ENCODE measurements at places on chromosomes 16 and 17.

GRCh38 chr17:36900160-36900512 lies 37.1 kb upstream of the LHX1 start:
- no peak for DNase-seq

DNA sequence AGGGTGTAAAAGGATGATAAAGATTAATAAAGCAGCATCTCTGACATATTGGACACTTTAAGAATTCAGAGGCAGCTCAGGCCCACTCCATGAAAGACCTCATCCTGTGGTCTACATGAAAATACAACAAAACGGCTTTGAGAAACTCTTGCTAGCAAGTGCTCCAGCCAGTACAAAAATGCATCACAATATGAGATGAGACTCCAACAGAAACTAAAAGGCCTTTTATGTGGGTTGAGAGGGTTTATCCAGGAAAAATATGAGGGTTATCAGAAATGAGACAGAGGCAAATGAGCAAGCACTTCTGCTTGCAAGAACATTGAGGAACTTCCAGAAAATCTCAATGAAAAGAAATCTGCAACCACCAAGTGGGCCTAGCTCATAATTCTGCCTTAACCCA lies 65.7 kb downstream of the LITAF start:
- DNase-seq = no peak

DNA sequence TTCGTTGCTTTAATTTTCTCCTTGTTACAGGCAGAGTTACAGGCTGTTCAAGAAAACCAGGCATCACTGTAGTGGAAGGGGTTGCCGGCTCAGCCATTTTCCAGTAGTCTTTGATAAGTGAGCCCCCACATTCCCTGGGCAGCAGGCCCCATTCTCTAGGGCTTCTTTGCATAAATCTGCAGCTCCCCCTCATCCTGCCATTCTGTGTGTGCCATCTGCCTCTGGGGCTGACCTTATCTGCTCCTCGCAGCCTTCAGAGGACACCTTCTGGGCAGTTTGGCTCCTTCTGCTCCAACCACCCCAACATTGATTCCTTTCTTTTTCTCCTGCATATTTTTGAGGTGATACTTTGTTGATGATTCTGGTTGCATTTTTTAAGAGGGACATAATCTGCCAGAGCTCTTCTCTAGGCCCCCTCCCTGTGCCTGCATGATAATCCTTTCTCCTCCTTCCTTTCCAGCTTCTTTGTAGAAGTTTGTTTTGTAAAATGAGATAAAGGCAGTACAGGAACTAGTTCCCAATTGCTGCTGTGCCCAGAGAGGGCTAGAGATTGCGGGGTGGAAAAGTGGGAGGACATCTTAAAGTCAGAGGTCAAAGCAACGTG lies 17.1 kb downstream of the RND2 start:
- DNase-seq = no peak

GRCh38 chr16:50274326-50275097 lies 8.2 kb downstream of the ADCY7 start:
- DNase-seq = no peak

- DNase-seq = no peak
These were observed 242.4 kb upstream of the SALL1 start for GRCh38 chr16:51393381-51394005.

GRCh38 chr16:10282367-10282766 lies 100.1 kb upstream of the GRIN2A start:
- no peak for DNase-seq

GRCh38 chr16:88649924-88650748 lies 717 bp downstream of the CYBA start:
- DNase-seq = no peak

- no peak for DNase-seq
These were observed 314.5 kb downstream of the SEC14L1 start for GRCh38 chr17:77455111-77455890.

GRCh38 chr16:3907586-3907985 lies 27.1 kb upstream of the CREBBP start:
- DNase-seq = no peak

- peak; percentile 35 for DNase-seq
These were observed 21.7 kb downstream of the SLC25A10 start for GRCh38 chr17:81733507-81734404.

- no peak for DNase-seq
These were observed 37.8 kb upstream of the ADGRG1 start for GRCh38 chr16:57590654-57591085.

DNA sequence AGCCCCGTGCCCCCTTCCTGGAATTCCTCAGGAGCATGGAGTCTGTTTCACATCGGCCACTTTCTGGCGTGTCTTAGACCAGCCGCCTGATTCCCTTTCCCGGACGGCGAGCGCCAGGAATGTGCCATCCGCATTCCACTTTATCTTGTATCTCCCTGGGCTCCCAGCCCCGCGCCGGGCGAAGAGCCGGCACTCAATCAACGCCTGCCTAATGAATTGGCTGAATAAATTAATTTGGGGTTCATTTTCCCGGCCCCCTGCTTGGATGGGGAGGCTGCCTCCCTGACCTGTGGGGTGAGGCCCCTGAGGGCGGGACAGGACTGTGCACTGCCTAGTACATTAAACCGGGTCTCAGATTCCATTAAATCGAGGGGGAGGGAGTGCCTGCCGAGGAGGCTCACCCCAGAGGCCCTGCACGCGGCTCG lies 282.3 kb upstream of the TNRC6C start:
- no peak for DNase-seq

DNA sequence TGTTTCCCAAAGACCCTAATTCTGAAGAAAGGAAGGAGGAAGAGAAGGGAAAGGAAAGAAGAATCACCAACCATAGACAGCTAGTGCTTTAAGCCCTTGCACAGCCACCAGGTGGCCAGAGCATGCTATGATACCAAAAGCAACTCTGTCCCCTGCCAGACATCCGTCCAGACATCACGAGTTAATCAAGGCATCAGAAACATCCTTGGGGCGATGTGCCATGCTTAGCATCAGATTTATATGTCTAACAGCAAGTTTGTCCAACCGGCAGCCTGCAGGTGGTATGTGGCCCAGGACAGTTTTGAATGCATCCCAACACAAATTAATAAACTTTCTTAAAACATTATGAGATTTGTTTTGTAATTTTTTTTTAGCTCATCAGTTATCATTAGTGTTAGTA lies 2.9 kb upstream of the CRYBA1 start:
- DNase-seq = no peak

DNA sequence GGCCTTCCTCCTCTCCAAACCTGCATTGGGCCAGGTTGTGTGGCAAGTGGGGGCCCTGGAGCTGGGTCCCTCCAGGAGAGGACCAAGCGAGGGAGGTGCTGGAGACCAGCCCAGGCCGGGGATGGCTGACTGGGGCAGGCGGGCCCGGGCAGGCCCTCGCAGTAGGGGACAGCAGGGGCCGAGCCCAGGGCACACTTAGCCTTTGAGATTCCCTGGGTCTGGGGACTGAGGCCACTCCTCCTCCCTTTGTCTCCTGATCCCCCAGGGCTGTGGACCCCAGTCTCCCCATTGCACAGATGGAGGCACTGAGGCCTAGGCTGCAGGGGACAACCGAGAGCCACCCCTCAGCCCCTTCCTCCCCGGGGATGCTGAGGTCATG lies 5.2 kb downstream of the FOXJ1 start:
- DNase-seq = no peak

DNA sequence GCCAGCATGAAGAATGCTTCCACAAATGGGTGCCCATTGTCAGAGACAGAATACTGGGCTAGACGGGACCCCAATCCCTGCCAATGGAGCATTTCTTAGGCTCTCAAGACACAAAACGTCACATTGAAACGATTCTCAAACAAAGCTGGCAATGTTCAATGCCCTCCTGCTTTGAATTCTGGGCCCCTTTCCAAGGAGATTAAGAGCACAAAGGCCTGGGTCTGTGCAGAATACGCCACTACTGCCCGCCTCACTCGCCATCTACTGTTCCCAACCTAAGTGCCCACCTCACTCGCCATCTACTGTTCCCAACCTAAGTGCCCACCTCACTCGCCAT lies 9.7 kb downstream of the CFAP20 start:
- no peak for DNase-seq

DNA sequence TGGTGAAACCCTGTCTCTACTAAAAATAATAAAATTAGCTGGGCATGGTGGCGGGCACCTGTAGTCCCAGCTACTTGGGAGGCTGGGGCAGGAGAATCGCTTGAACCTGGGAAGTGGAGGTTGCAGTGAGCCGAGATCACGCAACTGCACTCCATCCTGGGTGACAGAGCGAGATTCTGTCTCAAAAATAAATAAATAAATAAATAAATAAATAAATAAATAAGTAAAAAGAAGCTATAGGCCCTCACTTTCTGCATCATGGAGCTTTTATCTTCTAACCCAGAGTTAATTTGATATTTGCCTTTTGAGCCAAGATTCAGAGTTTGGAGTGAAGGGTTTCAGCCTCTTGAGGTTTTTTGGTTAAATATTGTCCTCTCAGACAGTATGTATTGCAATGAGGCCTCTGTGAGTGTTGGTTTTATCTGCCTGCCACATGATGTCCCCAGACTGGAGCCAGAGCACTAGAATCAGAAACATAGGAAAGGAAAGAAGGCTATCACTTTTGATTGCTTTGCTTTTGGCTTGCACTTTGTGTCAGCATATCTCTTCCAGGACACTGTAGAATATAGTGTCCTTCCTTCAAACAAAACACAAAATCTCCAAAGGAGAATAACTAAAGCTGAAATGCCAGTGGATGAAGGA lies 32.5 kb downstream of the RNF135 start:
- no peak for DNase-seq

- no peak for DNase-seq
These were observed 772 bp downstream of the PFAS start for GRCh38 chr17:8249621-8250500.

GRCh38 chr17:36602924-36603384 lies 1.6 kb downstream of the MRM1 start:
- peak; percentile 44 for DNase-seq

- no peak for DNase-seq
These were observed 38.9 kb downstream of the COX4I1 start for GRCh38 chr16:85838381-85838780.

GRCh38 chr17:66222798-66223350 lies 6.3 kb downstream of the APOH start:
- no peak for DNase-seq

DNA sequence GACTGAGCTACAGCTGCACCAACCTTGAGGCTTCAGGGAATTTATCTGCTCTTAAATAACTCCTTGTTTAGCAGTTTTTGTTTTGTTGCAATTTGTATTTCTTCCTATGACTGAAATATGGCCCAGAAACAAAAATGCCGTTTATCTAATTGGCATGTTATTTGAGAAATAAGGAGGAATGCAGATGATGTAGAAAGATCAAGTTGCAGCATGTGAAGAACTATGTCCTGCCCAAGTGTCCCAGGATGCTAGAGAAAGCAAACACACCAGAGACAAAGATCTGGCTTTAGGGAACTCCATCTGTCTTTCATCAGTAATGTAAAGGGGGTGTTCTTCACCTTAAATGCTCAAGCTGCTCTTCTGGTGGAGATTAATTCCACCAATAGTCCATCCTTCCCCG lies 29.7 kb downstream of the USP31 start:
- DNase-seq = no peak

GRCh38 chr17:40516581-40517285 lies 15.3 kb upstream of the TNS4 start:
- no peak for DNase-seq

DNA sequence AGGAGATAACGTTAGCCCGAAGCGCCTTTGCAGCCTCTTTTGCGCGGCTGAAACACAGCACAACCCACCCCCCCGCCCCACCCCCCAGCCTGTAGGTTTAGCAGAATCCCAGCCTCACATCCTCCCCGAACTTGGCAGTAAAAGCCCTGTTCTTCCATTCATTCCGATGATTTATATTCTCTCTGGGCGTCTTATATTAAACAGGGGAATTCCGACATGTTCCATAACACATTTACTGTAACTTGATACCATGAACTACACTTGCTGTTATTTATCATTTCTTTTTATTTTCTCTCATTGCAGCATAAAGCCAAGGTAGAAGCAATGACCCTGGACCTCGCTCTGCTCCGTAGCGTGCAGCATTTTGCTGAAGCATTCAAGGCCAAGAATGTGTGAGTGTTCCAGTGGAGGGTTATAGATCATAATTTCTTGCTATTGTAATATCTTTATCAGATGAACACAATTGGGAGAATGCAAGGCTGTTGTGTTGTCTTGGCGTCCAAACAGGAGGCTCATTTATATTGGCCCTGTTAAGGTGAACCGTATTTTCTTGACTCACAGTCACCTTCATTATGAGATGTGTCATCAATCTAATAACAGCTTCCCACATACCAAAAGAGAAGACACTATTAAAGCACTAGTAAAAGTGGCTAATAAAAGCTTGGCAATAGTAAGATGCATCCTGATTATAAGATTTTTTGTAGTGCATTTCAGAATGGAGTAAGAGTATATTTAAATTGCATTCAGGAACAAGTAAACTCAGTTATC lies 287.3 kb downstream of the WWOX start:
- no peak for DNase-seq

GRCh38 chr17:32259586-32259985 lies 6.0 kb upstream of the RHBDL3 start:
- no peak for DNase-seq

DNA sequence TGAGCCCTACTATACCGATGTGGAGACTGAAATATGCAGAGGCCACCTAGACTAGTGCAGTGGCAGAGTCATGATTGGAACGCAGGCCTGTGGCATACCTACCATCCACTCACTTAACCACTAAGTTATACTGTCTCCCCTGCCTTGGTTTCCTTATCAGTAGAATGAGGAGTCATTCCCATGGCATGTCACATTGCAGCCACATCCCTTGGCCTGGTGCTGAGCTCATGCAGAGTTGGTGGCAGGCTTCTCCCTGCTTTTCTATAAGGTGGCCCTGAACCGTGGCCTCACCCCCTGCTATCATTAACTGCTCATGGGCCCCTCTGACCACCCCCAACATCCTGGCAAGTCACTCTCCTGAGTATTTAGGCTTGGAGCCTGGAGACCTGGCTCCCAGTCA lies 212.5 kb downstream of the KATNIP start:
- no peak for DNase-seq

DNA sequence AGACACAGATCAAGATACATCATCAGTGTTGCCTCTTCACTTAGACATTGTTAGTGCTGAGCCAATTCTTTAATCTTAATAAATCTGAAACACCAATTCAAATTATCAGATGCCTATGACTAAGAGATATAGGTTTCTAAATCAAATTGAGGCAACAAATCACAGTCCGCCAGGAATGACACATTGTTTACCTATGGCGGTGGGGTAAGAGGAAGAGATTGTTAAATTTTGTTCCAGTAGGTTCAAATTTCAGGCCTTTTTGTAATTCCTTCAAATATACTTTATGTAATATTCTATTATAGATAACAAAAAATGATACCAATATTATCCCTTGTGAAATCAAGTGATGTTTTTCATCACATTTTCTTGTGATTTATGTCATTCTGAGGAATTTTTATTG lies 145.9 kb downstream of the CDH8 start:
- DNase-seq = no peak

DNA sequence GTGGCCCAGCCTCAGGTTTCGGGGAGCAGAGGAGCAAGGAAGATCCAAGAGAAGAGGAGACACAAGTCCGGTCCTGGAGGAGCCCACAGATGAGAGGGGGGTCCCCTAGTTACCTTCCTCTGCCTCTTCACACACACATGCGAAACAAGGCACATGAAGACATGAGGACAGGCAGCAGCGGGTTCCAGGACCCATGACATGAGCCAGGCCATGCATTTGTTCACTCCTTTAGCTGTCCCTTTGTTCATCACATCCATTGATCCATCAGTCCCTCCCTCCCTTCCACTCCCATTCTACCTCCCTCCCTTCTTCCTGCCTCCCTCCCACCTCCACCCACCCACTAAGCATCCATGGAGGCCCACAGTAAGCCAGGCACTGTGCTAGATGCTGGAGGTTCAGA lies 9.4 kb downstream of the PPY start:
- DNase-seq = no peak

All from stimulated activated CD8-positive, alpha-beta memory T cell treated with anti-CD3 and anti-CD28 coated beads, Interleukin-15, amount 100 ng/mL, for 1 hour (primary cell).